CD4-positive, alpha-beta T cell treated with Interleukin-15 for 1 hour (primary cell): ENCODE measurements at places on chromosomes 13 and 19.
A peak's percentile ranks its signal among the peaks of the same experiment; 100 is the strongest.

GRCh38 chr19:45356760-45357444 is 13.5 kb downstream of the ERCC2 start:
- no peak for DNase-seq

GRCh38 chr19:54518844-54519243 is 16.2 kb downstream of the LAIR2 start:
- DNase-seq: no peak

DNA sequence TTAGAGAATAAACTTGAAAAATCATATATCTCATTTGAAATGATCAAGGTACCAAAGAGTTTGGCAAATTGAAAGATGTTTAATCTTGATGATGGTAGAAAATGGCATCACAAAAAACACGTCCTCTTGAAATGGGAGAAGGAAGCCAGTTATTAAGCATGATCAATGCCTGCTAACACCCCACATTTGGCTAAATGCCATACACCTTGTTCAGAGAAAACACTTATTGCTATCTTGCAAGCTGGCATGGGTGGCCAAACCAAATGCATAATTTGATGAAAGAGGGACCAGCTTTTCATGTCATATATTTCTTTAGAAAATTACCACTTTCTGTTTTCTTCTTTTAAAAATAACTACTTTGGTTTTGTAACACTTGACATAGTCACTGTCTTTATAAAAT is 141.3 kb downstream of the ZAR1L start:
- no peak for DNase-seq

- no peak for DNase-seq
Measured at GRCh38 chr13:97430296-97430695, 3.7 kb upstream of the RAP2A start.

- no peak for DNase-seq
Measured at GRCh38 chr13:28503182-28503967, 8.4 kb upstream of the FLT1 start.

GRCh38 chr13:58531614-58532013 is 900.1 kb downstream of the PCDH17 start:
- no peak for DNase-seq

GRCh38 chr13:30153545-30154426 is 153.6 kb downstream of the KATNAL1 start:
- DNase-seq: no peak

GRCh38 chr13:33494596-33495204 is 209.1 kb upstream of the STARD13 start:
- no peak for DNase-seq

- no peak for DNase-seq
Measured at GRCh38 chr19:16293118-16294091, 31.2 kb upstream of the KLF2 start.

DNA sequence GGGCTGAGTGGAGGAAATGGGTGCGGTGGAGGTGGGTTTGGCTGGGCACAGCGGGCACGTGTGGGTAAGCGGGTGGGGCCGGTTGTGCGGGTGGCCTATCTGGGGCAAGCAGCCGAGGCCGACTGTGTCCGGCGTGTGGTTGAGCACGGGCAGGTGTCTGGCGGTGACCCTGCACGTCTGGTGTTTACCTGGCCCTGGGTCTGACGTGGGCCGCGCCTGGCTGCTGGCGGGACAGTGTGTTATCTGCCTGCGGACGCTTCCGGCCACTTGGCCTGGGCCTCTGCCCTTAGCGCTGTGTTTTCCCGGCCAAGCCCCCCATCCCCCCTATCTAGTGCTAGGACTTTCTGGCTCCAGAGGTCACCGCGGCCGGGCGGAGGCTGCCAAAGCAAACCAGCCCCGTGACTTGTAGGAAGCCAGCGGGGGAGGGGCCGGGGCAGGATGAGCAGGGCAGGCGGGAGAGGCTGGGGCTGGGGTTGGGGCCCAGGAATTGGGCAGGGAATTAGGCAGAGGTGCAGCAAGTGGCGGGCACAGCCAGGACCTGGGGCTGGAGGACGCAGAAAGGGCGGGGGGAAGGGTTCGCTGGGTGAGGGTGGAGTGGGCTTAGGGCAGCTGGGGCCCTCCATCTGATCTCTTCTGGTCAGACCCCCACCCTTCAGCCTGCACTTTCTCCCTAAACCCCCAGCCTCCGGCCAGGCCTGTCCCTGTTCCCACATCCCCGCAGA is 534 bp upstream of the HPN start:
- peak; percentile 35 for DNase-seq

DNA sequence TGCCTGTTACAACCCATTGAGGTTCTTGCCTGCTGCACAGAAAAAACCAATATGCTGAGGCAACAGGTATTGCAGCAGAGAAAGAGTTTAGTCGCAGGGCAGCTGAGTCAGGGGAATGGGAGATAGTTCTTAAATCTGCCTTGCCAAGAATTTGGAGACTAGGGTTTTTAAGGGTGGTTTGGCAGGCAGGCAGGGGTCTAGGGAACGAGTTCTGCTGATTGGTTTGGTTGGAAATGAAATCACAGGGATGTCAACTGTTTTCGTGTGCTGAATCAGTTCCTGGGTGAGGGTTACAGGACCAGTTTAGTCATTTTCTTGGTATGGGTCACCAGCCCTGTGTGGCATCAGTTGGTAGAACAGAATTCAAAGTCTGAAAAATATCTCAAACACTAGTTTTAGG is 36.6 kb downstream of the PDS5B start:
- DNase-seq: no peak

GRCh38 chr19:16920816-16921529 is 32.2 kb downstream of the F2RL3 start:
- DNase-seq: no peak

- DNase-seq: peak; percentile 45
Measured at GRCh38 chr19:14603990-14604387, 21.1 kb downstream of the CLEC17A start.

- DNase-seq: peak; percentile 41
Measured at GRCh38 chr19:16327501-16327900, 2.9 kb downstream of the KLF2 start.

DNA sequence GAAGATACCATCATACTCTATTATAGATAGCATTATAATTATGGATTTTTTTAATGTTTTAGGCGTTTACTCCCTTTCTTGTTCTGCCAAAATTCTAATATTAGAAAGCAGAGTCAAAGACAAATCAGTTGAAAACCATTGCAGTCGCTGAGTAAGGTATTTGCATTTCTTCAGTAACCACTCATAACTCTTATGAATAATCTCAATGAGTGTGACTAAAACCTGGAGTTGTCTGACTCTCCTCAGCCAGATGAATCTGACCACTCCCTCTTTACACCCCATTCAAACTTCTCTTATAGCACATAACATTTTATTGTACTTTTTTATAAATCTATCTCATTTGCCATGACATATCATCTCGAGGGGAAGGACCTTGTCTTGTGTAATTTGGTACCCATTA is 1006.5 kb downstream of the DIAPH3 start:
- DNase-seq: no peak

- DNase-seq: no peak
Measured at GRCh38 chr13:29572575-29572974, 22.9 kb downstream of the SLC7A1 start.

DNA sequence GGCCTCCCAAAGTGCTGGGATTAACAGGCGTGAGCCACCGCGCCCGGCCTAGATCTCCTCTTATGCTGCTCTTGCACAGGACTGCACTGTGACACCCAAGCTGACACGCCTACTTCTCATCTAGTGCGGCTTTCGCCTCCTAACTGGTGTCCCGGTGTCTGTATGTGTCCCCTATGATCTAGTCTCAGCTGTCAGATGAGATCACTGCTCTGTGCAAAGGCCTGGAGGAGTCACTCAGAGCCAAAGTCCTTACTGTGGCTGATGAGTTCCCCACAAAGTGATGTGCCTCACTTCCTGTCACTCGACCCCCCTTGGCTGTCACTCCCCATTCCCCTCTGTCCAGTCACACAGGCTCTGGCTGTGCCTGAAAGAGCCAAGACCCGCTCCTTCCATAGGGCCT is 2.5 kb downstream of the ZNF556 start:
- no peak for DNase-seq

GRCh38 chr13:44293374-44293773 is 80.2 kb upstream of the SERP2 start:
- no peak for DNase-seq

GRCh38 chr19:2529473-2529918 is 53.6 kb downstream of the GADD45B start:
- DNase-seq: no peak

DNA sequence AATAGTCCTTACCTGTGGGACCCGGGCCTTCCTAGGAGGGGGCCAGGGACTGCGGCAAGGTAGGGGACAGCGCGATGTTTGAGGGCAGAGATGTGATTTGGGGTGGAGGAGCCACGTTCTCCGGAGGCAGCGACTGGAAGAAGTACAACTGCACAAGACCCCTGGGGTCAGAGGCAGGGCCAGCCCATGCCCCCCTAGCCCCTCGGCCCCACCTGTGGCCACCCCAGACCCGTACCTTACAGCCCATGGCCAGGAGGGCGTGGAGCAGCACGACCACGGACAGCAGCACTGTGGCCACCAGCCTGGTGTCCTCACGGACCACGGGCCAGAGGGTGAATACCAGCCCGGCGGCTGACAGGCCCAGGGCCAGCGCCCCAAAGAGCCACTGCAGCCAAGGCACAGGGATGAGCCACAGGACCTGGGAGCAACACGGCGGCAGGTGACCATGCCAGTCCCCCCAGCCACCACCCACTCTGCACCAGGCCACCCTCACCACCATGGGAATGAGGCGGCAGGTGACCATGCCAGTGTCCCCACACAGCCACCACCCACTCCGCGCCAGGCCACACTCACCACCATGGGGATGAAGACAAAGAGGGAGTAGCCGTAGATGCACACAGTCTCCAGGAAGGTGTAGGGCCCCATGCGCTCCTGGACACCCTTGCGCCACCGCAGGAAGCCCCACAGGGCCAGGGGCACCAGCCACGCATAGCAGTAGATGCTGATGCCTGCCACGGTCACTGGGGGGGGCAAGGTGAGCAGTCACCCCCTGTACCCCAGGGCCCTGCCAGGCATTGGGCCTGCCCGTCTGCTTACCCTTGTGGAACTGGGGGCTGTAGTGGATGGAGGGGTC is 5.0 kb downstream of the YIPF2 start:
- no peak for DNase-seq

- DNase-seq: no peak
Measured at GRCh38 chr19:741506-742131, 9.3 kb upstream of the MISP start.

DNA sequence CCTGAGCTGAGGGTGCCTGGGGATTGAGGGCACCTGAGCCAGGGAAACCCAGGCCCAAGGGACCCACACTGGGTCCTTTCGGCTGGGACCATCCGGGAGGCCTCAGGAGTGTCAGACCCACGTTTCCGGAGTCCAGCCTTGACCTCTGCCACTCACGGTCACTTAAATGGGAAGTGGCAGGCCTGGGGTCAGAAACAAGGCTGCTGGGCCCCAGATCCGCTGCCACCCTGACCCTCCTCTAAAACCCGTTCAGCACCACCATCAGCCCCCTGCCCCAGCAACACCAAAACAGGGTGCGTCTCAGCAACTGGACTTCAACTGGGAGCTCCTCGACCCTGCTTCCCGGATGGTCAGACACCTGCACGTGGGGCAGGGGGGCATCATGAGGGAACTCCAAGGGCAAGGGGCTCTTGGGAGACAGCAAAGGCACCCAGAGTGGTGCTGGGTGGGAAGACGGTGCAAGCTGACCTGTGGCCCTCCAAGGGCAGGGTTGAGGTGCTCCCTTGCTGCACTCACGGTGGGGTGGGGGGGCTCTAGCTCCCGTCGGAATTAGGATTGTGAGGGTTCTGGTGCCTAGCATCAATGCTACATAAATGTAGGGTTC is 1.2 kb upstream of the PLPP2 start:
- no peak for DNase-seq

DNA sequence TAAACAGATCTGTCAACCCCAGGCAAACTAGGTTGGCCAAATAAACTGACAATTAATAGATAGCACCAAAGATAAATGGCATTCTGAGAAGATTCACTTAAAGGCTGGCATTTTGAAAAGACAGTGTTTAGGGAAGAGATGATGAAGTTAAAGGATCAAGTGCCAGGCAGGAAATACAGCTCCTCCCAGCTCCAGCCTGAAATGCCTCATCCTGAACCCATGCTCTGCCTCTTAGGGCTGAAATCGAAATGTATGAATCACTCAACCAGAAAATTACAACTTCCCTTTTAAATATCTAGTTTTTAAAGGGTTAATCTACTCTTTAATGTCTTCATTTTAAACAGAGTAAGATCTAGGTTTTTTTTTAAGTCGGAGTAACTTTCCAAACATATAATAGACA is 171.2 kb upstream of the UBL3 start:
- no peak for DNase-seq

- DNase-seq: no peak
Measured at GRCh38 chr13:77537289-77537919, 1.9 kb downstream of the SCEL start.

- no peak for DNase-seq
Measured at GRCh38 chr19:49861107-49861506, 6.3 kb downstream of the PNKP start.

DNA sequence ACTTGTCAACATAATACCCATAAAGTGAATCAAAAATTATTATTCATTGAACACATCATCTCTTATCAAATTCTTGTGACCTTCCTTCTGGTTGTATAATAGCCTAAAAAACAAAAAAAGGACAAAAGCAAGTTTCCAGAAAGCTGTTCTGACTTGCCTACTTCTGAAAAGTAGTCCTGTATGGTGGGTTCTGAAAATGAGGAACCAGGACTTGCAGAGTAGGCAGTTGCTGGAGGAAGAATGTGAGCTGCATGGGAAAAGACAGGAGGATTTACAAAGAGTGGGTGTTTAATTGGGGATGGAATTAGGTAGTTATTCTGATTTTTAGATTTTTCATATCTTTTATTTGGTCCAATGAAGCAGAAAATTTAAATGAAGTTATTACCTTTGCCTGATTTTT is 56.7 kb downstream of the RCBTB2 start:
- no peak for DNase-seq

GRCh38 chr13:59538512-59538911 is 625.2 kb downstream of the DIAPH3 start:
- DNase-seq: no peak

GRCh38 chr13:75303263-75303662 is 178.7 kb downstream of the TBC1D4 start:
- DNase-seq: no peak

DNA sequence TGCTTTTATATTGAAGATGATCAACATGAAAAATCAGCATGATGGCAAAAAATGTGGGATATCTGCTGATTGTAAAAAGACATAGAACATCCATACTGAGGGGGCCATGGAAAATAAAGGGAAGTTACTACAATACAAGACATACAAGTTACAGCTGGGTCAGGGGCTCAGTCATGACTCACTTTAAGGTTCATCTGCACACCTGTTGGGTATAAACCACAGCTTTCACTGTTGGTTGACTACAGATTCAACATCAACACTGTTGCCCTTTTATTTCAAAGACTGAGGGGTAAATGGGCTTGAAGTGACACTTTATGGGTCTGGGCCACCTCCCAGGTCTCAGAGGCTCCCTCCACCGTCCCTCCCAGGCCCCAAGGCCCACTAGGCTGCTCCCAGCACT is 98.1 kb upstream of the IRS2 start:
- DNase-seq: no peak

DNA sequence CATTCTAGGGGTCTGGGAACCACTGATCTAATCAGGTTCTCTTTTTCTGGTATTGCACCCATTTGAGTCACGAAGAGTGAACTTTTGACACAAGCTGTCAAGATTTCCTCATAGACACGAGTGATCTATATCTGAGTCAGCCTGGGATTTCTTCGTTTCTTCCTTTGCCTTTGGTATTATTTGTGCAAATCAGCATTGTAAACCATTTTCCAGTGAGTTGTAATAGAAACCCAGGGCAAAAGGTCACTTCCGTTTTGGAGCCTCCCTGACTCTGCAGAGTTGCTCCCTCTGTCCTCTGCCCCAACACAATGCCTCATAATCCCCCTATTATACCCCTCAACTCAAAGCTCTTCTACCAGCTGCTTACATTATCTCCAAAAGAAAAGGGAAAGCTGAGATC is 615.1 kb downstream of the EFNB2 start:
- DNase-seq: no peak

- DNase-seq: no peak
Measured at GRCh38 chr13:32851083-32852069, 164.8 kb upstream of the KL start.
